ENCODE measurements at places on chromosomes 11 and 22. TPM values are rescaled to one million over a fixed set of nuclear protein-coding genes. Genes with fewer than 3 reads are reported as not detected.

GRCh38 chr22:26624803-26625202 is 3.0 kb downstream of the CRYBA4 start:
- no peak for DNase-seq

DNA sequence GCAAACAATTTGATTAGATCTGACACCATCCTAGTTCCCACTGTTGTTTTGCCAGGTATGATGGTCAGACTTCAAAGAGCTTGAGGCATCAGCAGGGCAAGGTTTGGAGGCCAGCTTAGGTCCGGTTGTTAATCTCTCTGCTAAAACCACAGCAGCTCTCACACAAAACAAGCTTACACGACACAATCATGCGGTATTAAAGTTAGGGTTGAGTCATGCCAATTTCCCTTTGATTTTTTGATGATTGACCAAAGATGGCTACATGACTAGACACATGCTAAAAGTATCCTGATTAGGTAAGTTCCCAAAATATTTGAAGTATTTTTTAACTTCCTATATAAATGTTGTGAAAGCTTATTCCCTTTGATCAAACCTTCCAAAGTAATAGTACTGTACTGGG is 145.9 kb downstream of the ELP4 start:
- DNase-seq, result no peak

- no peak for DNase-seq
Observed at GRCh38 chr11:130771708-130772107, 144.6 kb downstream of the SNX19 start.

DNA sequence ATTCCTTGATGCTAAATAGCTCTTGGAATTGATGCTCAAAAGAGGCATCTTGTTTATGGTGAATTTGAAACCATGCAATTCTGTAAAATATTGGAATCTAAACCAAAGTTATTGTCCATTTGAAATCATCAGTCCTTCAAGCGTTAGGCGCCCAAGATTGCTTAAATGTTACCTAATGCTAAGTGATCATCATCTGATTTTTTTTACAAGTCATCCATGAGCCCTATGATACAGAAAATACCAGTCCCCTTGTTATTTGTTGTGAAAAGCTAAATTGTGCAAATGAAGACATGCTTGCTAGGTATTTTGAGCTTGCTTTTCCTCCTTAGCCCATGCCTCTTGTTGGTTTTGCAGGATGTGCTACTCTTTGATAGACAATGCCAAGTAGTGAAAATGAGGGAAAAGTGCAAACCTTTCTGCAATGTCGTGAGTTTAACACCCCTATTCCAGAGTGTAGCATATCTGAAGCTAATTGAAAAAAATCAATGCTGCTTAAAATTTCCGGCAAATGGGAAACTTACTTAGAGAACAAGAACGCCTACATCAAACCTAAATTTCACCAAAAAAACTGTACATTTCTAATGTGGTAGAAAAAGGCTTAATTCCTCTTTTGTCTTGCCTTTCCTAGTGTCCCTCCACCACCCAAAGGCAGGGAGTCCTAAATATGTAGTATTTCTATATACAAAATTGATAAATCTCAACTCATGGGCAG is 1.9 kb downstream of the GRK3 start:
- no peak for DNase-seq

Gene UVRAG
- 19.2 TPM for total RNA-seq

- no peak for DNase-seq
Observed at GRCh38 chr11:42200311-42200710, 740.9 kb upstream of the LRRC4C start.

- peak; percentile 91 for DNase-seq
Observed at GRCh38 chr11:121467965-121468364, 15.2 kb upstream of the SORL1-AS1 start.

Gene ZNF143
- total RNA-seq, result 39.2 TPM

DNA sequence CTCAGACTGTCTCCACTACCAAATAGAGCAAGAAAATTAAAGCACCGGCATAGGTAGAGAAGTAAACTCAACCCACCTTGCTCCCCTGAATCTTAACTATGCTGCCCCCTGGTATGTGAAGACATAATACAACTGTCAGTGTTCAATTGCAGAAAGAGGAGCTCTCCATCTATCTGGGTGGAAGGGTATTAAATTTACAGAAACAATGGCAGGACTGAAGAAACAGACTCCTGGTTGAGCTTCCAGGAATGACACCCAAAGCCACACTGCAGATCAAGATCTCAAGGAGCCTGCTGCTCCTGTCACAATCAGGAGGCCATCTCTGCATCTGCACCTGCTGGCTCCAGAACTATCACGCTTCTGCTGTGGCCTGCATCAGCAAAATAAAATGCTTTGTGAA is 132.1 kb upstream of the BMAL1 start:
- DNase-seq, result no peak

DNA sequence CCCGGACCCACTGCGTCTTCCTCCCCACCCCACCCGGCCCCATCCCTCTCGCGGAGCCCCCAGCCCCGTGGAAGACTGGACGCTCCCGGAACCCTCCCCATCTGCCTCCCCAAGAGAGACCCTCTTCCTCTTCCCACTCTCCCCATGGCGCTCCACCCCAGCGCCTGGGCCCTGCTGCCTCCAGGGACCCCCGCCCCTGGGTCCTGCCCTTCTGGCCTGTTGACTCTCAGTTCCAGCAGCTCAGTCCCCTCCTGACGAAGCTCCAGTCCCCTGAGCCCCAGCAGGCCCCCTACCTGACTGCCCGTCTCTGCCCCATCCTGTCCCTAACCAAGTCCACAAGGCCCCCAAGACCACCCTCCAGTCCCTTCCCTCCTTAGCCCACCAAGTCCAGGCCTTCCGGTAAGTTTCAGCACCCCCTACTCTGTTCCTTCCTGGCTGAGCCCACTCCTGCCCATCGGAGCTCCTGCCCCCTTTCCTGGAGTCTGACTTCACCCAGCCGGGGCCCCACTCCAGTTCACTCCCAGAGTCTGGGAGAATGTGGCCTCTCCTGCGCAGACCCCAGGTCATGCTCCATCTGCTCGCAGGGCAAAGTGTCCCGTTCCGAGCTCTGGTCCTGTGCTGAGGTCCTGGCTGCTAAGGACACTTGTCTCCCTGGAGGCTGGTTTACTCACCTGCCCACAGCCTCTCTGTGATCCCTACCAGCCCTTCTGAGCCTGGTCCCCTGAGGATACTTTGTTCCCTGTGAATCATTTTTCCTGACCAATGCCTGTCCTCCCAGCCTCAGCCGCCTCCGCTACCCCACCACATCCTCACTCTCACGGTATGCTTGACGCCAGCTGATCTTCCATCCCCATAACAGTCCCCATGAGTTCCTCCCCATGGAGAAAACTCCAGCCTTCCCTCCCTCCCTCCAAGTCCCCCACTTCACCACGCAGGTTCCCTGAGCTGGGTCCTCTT is 722 bp downstream of the IFITM10 start:
- no peak for DNase-seq

Gene FAM111B
- total RNA-seq, result 70.1 TPM

GRCh38 chr22:20179455-20180244 is 28.8 kb upstream of the CCDC188 start:
- no peak for DNase-seq

Gene AASDHPPT
- 45.7 TPM for total RNA-seq

GRCh38 chr11:115067900-115068530 is 389.7 kb downstream of the NXPE2 start:
- DNase-seq, result no peak

DNA sequence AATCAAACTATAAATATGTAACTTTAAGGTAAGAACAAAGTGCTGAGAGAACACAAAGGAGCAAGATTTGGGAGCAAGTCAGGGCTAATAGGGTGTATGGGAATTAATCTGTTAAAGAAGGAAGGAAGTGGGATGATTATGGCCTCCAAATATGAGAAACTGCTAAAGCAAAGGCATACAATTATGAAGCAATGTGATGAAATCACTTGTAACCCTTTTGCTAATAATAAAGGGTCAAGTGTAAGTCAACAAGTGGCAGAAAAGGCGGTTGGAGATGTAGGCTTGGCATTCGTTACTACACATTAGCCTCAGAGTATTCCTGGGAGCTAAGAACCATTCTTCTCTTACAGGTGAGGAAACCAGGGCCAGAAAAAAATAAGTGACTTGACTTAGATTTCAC is 1002.3 kb upstream of the TENM4 start:
- no peak for DNase-seq

DNA sequence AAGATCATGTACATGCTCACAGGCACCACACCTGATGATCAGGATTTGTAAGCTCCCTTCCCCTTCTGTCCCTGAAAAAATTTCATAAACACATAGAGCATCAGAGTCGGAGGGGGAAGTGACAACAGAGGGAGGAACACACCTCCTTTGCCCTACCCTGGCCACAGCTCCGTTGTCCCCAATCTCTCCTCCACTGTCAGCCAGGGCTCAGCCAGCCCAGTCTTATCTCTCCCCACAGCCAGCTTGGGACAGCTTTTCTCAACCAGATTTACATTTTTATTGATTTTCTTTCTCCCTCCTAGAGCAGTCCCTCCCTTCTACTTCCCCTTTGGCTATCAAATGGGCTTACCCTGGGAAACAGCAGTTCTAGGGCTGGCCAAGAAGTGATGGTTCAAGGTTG is 32.1 kb upstream of the TPBGL start:
- DNase-seq, result no peak

Gene C11orf86
- not detected for total RNA-seq

Gene DGAT2
- total RNA-seq, result 7.3 TPM

- no peak for DNase-seq
Observed at GRCh38 chr11:81470446-81470845, 1263.2 kb downstream of the FAM181B start.

Gene PATE2
- not detected for total RNA-seq

- DNase-seq, result no peak
Observed at GRCh38 chr11:44573333-44573732, 7.9 kb downstream of the CD82 start.

DNA sequence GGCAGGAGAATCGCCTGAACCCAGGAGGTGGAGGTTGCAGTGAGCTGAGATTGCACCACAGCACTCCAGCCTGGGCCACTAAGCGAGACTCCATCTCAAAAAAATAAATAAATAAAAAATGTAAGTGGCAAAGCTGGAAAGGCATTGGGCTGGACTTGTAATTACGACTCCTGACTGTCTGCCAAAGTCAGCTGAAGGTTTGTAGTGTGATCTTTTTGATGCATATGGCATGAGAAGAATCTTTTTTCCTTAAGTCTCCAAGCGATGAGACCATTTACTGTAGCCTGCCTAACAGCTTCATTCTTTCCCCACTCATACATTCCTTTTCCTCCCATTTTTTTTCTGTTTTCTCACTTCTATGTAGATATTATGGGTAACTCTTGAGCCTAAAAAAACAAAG is 24.8 kb downstream of the CTNND1 start:
- DNase-seq, result no peak

GRCh38 chr22:21633481-21633880 is 921 bp downstream of the CCDC116 start:
- DNase-seq, result no peak

DNA sequence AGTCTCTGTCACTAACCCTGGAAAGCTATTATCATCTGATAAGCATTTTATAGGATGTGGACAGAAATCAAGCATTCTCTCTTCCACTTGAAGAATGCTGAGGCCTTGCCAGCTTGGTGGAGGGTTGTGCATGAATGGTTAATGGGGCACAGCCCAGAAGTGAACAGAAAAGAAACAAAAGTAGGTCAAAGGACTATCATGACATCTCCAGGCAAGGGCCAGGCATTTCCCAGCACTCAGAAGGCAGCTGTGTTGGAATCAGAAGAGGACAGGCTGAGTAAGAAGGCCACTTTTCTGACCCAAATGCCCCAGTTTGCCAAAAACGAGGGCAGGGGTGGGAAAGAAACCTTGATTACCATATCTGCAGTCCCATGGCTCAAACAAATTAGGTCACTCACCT is 12.4 kb downstream of the TENM4 start:
- no peak for DNase-seq

Gene SLC22A12
- not detected for total RNA-seq

GRCh38 chr11:123357353-123357989 is 72.6 kb upstream of the GRAMD1B start:
- DNase-seq, result no peak
